Stimulated activated CD8-positive, alpha-beta memory T cell treated with anti-CD3 and anti-CD28 coated beads, Interleukin-4, amount 100 ng/mL, for 48 hours (primary cell): ENCODE measurements at places on chromosomes 3 and 15.

DNA sequence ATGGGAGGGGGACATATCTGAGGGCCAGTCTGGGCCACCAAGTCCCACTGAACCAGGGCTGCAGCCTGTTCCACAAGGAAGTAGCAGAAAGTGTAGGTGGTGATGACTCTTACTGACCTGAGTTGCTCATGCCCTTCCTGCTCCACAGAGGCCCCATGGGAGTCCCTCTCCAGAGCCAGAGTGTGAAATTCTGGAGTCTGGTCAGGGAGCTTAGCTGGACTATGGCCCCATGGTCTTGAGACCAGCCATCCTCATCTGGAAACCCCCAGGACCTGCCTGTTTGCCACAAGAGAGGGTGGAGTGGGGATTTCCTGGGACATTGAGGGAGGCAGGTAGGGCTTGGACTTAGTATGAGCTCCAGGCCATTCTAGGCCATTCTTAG, 3.0 kb downstream of the SPINT1 start:
- DNase-seq = no peak

DNA sequence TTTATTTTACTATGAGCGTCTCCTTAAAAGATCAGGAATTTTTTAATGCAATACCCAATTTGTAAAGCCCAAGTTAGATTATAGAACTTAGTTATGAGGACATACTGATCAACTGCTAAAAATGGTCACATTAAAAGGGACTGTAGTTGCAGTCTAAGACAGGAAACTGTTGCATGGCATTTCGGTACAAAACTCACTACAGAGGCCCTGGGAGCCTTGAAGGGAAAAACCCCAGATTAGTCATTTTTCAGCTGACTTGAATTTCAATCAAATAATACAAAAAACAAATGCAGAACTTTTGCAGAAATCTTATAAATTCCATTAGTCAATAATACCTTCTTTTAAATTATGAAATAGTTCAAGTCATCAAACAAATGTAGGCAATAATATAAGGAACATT, 6.9 kb upstream of the PTX3 start:
- DNase-seq = no peak

GRCh38 chr3:51378726-51379125, 6.4 kb upstream of the MANF start:
- DNase-seq = no peak

GRCh38 chr3:64046996-64047594, 23.8 kb upstream of the PSMD6 start:
- no peak for DNase-seq
